ENCODE measurements at places on chromosomes 13 and 19.

DNA sequence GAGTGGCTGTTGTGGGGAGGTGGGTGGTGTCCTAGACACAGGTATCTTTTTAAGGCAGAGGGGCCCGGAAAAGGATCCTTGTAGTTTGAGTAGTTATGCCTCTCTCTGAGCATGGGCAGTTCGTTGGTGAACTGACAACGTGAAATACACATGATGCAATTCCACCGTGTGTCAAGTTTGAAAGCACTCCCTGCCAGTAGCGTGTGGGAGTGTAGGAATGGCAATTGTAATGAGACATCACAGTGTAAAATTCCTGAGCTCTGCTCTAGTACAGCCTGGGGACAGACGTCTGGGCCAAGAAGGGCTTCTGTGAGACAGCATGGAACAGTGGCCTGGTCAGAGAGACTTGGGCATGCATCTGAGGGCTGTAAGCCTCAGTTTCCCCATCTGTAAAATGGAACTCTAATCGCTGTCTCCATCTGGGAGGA lies 10.4 kb upstream of the ASF1B start:
- DNase-seq: no peak

DNA sequence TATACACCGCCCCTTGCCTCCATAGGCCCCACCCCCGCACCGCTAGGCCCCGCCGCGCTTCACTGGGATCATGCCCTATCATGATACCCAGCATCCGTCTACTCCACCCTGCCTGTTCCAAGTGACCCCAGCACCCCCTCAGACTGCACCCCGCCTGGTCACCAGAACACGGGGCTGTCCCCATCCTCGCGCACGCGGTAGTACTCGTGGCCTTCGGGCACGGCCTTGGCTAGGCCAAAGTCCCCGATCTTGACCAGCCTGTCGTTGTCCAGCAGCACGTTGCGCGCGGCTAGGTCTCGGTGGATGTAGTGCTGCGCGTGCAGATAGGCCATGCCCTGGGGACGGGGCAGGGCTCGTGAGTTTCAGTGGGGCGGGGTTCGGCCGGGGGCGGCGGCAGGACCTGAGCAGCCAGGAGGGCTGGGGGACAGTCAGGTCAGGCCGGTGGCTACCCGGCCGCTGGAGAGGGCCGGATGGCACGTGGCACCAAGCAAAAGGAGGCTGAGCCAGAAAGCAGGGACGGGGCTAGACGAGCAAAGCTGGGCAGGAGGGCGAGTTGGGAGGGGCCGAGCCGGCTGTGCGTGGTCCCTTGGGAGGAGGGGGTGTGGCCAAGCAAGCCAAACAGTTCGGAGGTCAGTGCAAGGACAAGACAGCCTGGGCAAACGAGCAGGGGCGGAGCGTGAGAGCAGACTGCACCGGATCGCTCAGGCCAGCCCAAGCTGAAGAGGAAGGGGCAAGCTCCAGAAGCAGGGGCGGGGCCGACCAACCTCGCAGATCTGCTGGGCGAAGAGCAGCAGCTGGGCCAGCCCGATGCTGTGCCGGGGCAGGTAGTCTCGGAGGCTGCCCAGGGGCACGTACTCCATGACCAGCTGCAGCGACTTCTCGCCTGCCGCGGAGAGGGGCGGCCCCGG lies 13.6 kb upstream of the ICAM3 start:
- DNase-seq: no peak

DNA sequence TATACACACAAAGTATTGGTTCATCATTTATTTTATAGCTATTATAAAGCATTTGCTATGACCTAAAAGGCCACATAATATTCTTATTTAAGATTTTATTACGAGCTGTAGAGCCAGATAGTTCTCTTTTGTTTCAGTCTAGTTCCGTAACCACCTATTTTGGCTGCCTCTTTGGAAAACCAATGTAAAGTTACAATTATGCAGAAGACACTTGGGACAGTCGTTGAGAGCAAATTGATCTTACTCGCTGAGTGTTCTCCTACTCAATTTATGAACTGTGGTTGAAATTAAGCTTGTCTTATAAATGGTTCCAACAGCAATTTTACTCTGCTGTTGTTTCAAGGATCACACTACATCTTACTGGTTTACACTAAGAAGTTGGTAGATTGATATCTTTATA lies 122.3 kb downstream of the SLC7A1 start:
- DNase-seq: no peak

- no peak for DNase-seq
Observed at GRCh38 chr19:41626877-41627276, at the start of gene CEACAM4. Gene CEACAM4, minus strand, starts transcription at chr19:41627074. Its CDS starts 111 bp downstream, at chr19:41626963.

- no peak for DNase-seq
Observed at GRCh38 chr19:15323496-15324235, 8.7 kb downstream of the BRD4 start.

- DNase-seq: no peak
Observed at GRCh38 chr13:68254151-68254550, 1024.0 kb upstream of the PCDH9 start.

DNA sequence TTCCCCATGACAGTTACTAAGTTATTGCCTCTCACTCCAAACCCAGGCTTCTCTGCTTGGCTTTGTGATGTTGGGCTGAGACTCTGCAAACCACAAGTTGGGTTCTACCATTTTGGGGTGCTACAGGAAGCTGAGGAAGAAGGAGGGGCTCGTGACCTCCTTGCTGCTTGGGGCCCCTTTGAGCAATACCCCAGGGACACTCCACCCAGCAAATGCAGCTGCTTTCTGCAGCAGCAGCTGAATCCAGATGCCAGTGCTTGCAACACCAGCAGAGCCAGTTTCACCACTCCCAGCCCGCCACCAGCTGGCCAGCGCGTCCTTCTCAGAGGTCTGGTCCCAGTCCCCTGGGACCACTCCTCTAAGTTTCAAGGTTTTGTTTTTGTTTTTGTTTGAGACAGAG lies 22.0 kb upstream of the UBAC2 start:
- no peak for DNase-seq

DNA sequence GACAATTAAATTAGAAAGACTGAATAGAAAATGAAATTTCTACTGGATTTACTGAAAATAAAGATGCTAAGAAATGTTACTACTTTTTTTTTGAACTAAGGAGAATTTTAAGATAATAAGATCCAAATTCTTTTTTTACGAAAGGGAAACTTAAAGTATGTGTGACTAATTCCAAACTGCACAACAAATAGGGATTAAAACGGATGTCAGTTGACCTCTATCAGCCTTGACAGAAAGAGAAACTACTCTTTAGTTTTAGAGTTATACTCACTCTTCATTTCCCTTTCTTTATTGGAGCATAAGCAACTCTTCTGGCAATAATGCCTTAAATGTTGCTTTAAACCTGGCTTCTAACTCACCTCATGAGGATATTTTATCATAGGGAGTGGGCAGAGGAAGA lies 273.8 kb downstream of the SLITRK6 start:
- DNase-seq: no peak

DNA sequence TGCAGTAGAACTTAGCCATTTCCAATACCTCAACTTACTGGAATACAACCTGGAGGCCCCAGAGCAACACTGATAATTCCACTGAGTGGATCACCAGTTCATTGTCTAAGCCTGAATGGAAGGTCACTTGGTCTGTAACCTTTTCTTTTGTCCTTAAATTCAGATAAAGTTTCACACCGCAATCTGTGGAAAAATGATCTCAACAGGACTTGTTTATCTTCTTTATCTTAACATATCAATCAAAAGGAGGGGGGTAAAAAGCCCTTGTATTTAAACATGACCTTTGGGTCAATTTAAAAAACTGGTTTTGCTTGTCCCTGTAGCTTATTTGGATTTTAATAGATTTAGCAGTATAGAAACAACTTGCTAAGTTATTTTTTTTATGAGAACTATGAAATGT lies 21.6 kb downstream of the SAE1 start:
- DNase-seq: no peak

DNA sequence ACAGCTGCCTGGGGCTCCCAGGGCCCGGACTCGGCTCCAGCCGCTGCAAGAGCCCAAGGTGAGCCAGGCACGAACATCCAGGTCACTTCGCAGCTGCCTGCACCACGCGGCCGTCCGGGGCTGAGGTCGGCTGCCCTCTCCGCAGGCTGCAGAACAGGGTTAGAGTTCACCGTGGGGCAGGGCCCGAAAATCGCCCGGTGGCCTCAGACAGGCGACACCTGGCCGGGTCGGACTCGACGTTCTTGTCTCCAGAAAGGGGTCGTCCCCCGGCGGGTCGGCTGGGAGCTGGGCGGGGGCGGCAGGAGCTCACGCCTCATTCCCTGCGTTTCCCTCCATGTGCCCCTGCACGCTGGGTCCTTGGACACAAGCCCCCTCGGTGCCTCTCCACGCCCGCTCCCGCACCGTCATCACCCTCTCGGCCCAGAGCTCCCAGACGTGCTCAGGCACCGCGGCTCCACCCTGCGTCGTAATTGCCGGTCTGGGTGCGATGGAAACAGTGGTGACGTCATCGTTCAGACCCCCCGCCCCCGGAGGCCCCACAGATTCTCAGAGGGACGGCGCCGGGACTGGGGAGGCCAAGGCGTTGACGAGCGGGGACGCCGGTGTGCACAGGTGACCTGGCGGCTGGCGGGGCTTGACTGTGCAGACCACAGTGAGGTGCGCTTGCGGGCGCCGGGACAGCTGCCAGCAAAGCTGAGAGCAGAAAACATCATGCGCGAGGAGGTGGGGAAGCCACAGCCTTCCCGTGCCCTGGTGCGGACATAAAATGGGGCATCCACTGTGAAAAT lies 4.0 kb upstream of the GRIN3B start:
- DNase-seq: peak; percentile 45

All from stimulated activated CD4-positive, alpha-beta T cell treated with anti-CD3 and anti-CD28 coated beads, Interleukin-2, amount 100 ng/mL, for 48 hours (primary cell).